H7 (cell line): ENCODE measurements at places on chromosomes 2 and 18.

DNA sequence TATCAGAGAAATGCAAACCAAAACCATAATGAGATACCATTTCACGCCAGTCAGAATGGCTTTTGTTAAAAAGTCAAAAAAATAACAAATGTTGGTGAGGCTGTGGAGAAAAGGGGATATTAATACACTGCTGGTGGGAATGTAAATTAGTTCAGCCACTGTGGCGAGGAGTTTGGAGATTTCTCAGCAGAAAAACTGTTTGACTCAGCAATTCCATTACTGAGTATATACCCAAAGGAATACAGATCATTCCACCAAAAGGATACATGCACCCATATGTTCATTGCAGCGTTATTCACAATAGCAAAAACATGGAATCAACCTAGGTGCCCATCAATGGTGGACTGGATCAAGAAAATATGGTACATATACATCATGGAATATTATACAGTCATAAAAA is 54.5 kb upstream of the WDR75 start:
- DNase-seq: no peak

GRCh38 chr2:207694811-207695281 is 16.6 kb upstream of the CCNYL1 start:
- DNase-seq: no peak

- peak; percentile 67 for DNase-seq
Measured at GRCh38 chr2:25204190-25204838, 35.9 kb upstream of the POMC start.

DNA sequence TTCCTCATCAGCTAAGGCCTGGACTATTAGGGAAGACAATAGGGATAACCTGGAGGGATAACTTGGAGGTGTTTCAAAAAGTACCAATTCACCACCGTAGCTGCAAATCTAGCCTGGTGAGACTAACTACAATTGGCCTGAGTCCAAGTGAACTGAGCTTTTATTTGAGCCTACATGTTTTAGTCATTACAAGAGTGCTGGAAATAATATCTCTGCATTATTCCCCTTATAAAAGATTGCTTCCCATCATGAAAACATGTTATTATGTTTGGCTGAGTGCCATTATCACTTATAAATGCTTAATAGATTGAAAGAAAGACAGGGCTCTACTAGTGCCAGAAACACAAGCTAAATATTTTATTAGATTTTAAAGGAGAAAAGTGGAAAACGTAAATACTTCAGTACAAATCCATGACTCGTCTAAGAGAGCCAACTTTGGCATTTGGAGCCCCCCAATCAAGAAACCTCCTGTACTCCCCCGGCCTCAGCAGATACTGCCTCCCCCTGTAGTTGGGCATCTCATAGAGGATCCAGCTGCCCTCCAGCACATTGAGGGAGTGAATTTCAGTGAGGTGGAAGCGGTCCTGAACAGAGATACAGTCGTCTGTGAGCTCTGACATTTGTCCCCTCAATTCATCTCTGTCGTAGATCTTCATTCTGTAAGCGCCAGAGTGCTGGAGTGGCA is 3.6 kb downstream of the CRYGB start:
- no peak for DNase-seq

GRCh38 chr2:42047488-42048298 is at the start of gene PKDCC:
Gene PKDCC, plus strand, starts transcription at chr2:42048021. Its CDS starts 179 bp downstream, at chr2:42048200.
- peak; percentile 99 for DNase-seq

DNA sequence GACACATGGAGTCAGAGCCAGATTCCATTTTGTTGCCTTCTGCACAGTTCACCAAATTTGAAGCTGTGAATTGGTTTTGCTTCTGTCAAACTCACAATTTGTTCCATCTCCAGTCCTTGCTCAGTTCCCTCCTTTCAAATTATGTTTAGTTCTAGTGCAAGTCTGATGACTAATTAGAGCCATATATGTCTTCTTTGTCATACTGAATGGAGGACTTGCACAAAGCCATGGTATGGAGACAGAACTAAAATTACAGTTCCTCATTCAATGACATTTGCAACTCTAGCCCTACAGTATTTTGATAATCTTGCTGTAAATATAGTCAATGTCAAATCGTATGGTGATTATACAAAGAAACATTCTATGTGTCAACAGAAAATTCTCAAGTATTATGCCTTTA is 936.9 kb upstream of the CELF4 start:
- no peak for DNase-seq

GRCh38 chr2:168008646-168009195 is 238.7 kb downstream of the STK39 start:
- DNase-seq: no peak

DNA sequence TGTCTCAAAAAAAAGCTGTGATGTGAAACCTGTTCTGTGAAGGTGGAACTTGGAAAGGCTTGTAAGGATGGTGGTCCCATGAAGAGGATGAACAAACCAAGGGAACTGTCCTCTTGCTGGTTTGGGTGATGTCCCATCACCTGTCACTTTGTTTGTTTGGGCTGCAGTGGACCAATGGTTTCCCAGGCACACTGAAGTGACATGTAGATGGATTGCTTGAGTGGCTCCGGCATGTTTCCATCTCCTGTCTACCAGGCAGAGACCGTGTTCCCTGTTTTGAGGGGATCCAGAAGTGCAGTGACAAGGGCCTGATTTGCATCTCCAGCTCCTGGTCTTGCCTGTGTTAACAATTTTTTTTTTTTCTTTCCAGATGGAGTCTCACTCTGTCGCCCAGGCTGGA is 8.9 kb downstream of the NEDD4L start:
- no peak for DNase-seq

GRCh38 chr2:121994238-121995206 is 239.1 kb downstream of the TSN start:
- no peak for DNase-seq

GRCh38 chr2:188570370-188570769 is 278.7 kb downstream of the GULP1 start:
- no peak for DNase-seq

GRCh38 chr2:143125717-143126116 is 3.5 kb upstream of the ARHGAP15 start:
- no peak for DNase-seq

- no peak for DNase-seq
Measured at GRCh38 chr18:31563778-31564177, 27.9 kb upstream of the TTR start.

GRCh38 chr2:48674933-48675332 is 57.3 kb downstream of the GTF2A1L start:
- no peak for DNase-seq

DNA sequence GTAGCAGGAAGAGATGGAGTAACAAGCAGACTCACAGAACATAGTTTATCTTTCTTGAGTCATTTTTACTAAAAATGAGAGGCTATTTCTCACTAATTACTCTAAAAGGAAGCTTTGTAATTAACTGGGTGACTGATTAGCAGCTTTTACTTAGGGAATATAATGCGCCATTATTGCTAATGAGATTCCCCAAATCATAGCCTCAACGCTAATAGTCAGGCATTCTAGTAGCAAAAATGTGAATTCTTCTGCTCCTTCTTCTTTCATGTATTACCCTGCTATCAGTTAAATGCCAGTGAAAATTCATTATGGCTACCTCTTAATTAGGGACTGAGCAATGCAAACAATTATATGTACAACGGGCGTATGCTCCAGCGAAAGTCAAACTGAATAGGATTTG is 349.8 kb downstream of the CDH19 start:
- DNase-seq: no peak

DNA sequence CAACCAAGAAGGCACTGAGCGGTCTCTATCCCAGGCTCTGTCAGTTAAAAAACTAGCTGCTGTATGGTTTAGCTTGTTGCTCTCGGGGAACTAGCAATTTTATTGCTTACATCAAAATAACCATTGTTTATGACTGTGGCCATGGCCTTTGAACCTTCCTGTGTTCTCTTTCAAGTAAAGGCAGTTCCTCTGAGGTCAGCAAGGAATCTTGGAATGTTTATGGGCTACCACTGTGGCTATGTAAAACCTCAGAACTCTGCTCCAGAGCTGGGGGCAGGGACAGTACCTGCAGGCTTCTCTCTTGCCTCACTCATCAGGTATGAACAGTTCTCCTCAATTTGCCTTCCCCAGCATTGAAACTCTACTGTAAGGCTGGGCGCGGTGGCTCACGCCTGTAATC is 416.0 kb upstream of the NETO1 start:
- no peak for DNase-seq

DNA sequence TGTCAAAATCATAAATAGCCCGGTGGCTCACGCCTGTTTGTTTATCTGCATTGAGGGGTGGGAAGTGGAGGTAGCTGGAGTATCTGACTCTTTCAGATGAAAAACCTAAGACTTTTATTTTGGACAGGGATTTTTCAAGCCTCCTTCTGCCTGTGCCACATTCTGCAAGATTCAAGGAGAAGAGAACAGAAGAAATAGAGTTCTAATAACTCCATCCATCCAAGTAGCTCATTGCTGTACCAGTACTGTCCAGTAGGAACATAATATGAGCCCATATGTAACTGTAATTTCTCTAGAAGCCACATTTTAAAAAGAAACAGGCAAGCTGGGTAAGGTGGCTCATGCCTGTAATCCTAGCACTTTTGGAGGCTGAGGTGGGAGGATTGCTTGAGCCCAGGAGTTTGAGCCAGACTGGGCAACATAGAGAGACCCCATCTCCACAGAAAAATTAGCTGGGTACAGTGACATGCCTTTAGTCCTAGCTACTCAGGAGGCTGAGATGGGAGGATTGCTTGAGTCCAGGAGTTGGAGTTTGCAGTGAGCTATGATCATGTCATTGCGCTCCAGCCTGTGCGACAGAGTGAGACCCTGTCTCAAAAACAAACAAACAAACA is 35.4 kb upstream of the NT5DC4 start:
- no peak for DNase-seq

GRCh38 chr2:38806733-38807059 is 28.7 kb downstream of the GEMIN6 start:
- no peak for DNase-seq
